SHP77 treated with DMSO at 0.1 percent for 48 hours (cell line): ENCODE measurements at places on chromosomes 6 and 20.

- DNase-seq = no peak
Observed at GRCh38 chr6:151067684-151068596, 171.8 kb upstream of the AKAP12 start.

- DNase-seq = no peak
Observed at GRCh38 chr6:26272171-26272637, 92.8 kb upstream of the BTN3A2 start.

DNA sequence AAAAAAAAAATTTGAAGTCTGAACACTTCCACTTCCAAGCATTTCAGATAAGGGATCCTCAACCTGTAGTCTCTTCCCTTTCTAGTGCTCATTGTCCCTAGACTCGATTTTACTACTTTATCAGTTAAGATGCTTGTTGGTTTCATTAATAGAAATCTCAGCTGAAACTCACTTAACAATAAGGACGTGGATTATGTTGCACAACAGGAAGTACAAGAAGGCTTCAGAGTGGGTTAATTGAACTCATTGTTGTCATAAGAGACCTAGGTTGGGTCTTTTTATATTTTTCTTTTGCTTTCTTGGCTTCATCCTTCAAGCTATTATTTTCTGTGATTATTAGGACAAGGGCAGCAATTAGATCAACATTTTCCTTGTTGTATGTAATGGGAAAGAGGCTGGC is 175.2 kb downstream of the CDKAL1 start:
- no peak for DNase-seq

DNA sequence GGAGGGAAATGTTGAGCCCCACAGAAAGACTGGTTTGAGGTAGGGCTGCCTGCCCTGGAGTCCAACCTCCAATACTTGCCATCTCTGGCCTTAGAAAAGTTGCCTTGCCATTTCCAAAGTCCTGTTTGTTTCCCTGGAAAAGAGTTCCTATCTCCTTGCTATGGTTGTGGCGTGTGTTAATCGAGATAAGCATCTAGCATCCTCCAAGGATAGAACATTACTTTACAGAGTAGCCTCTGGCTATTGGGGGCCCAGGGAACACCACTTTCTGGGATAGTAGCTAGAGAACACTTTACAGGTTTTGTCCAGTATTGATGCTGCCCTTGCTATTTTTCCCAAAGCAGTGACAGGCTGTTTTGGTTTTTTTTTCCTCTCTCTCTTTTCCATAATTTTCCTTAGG is 57.4 kb upstream of the SASH1 start:
- DNase-seq = no peak

- peak; percentile 69 for DNase-seq
Observed at GRCh38 chr6:2988426-2989331, 11.0 kb upstream of the NQO2 start.

DNA sequence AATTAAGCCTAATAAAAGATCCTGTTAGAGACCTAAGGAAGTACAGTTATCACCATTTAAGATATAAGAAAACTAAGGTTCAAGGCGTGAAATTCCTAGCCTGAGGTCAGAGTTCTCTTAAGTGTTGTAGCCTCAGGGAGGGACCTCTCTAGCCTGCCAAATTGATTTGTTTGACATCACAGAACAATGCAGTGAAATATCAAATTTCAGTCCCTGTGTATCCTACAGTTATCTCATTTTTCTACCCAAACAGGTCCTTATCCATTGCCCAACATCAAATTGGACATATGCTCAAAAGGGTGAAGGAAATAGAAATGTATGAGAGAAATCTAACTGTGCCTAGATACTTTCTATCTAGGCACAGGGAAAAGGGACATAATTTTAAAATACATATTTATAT is 63.0 kb downstream of the NCOA7 start:
- no peak for DNase-seq

DNA sequence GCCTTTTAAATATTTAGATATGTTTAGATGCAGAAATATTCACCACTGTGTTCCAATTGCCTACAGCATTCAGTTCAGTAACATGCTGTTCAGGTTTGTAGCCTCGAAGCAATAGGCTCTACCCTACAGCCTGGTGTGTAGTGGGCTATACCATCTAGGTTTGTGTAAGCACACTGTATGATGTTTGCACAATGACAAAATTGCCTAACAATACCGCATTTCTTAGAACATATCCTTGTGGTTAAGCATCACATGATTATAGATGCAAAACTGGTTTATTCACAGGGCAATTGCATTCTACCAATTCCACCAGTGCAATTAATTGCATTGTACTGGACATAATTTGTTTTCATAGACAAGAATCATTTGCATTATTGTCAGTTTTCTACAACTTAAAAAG is 7.9 kb upstream of the SLC22A16 start:
- DNase-seq = no peak

- DNase-seq = no peak
Observed at GRCh38 chr20:63003546-63003945, 3.2 kb downstream of the BHLHE23 start.

DNA sequence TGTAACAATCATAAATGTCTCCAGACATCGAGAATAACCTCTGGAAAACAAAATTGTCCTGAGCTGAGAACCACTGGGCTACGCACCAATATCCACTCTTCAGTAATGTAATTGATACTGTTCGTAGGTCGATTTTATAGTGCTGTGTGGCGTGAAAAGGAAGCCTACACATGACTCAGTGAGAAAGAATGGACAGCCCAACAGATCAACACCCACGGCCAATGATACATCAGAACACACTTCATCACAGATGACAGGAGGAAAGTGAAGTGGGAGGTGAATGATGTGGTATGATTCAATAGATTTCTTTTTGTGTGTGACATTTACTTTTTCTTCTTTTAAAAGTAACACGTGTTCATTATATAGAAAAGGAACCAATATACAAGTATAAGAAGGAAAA is 93.5 kb downstream of the RPS12 start:
- no peak for DNase-seq

GRCh38 chr6:112504621-112505020 is 157.5 kb downstream of the RFPL4B start:
- no peak for DNase-seq

- DNase-seq = no peak
Observed at GRCh38 chr6:126812651-126813050, 305.8 kb upstream of the RSPO3 start.

GRCh38 chr20:55135923-55136322 is 660.5 kb downstream of the DOK5 start:
- DNase-seq = no peak

DNA sequence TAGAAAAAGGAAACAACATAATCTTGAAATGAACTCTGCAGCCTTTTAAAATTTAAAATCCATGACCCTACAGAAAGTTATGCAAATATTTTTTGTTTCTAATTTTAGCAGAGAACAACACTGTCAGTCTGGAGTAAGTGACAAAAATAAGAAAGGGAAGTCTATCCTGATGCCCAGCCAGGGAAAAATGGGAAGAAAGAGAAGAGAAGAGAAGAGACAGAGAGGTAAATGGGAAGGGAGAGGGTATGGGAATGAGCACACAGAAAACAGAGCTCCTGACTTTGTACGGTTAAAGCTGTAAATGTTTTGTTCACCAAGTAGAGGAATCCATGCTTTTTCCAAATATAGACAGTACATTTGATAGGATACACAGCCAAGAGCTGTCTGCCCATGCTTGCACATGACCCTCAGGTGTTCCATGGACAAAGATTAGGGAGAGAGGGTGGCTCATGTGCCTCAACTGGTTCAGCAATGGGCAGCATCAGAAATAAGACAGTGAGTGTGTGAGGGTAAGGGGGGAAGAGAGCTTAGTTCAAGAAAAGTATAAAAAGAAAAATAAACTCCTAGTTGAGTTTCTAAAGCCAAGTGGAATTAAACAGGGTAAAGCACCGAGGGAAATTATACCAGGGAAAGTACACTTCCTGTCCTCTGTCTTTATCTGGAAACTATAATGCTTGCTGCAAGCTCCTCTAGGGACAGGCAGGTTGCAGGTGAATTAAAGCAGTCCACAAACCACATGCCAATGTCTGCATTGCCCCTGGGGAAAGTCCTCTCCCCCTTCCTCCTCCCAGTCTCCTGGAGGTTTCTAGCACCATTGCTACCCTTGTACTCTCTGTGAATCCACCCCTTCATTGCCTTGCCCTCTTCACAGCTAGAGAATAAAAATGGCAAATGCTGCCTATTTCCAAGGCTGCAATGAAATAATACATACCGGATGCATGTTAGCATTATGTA is 30.0 kb downstream of the MAP3K5 start:
- DNase-seq = no peak

DNA sequence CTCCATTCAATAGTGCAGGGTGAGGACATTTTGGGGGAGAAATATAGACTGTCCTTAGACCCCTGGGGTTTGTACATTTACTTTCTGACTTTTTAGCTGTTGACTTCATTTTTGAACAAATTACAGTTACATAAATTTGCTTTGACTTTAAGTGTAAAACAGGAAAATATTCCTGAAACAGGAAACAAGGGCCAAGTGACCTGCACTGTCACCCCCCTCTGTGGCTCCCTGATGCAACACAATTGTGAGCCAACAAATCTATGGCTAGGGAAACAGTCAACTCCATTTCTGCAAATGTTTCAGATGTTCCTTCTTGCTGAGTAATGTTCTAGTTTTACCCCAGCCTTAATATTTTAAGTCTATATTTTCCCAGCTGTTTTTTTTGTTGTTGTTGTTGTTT is 39.8 kb downstream of the HLA-A start:
- DNase-seq = no peak

- DNase-seq = no peak
Observed at GRCh38 chr6:152461556-152461955, 175.6 kb downstream of the SYNE1 start.

- DNase-seq = no peak
Observed at GRCh38 chr6:166959911-166960608, 3.7 kb upstream of the RNASET2 start.

DNA sequence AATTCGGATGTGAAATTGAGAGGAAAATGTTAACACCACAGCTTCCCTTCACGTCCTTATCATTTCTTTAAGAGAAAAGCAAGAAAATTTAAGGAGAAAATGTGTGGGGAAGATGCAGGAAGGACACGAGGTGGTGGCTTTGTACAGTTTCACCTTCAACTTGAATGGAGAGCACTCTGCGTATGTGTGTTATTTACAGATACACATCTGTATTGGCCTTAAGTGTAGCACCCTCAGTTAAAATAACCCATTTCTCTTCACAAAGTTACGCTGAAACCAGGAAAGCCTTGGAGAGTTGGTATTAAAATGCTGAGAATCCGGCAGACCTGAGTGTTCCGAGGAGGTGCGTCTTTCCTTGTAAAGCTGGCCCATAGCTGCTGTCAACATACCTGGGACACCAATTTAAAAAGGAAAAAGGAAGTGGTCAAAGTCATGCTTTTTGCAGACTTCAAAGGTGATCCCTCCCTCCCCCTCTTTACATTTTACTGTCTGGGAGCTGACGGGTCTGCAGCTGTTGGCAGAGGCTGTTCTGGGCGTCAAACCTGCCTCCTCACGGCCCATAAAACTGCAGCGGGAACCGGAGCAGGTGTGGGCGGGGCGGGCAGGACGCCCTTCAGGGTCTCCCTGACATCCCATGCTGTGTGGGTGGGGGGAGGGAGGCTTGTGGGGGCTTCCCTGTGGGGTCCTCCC is 61.3 kb upstream of the TBXT start:
- no peak for DNase-seq

DNA sequence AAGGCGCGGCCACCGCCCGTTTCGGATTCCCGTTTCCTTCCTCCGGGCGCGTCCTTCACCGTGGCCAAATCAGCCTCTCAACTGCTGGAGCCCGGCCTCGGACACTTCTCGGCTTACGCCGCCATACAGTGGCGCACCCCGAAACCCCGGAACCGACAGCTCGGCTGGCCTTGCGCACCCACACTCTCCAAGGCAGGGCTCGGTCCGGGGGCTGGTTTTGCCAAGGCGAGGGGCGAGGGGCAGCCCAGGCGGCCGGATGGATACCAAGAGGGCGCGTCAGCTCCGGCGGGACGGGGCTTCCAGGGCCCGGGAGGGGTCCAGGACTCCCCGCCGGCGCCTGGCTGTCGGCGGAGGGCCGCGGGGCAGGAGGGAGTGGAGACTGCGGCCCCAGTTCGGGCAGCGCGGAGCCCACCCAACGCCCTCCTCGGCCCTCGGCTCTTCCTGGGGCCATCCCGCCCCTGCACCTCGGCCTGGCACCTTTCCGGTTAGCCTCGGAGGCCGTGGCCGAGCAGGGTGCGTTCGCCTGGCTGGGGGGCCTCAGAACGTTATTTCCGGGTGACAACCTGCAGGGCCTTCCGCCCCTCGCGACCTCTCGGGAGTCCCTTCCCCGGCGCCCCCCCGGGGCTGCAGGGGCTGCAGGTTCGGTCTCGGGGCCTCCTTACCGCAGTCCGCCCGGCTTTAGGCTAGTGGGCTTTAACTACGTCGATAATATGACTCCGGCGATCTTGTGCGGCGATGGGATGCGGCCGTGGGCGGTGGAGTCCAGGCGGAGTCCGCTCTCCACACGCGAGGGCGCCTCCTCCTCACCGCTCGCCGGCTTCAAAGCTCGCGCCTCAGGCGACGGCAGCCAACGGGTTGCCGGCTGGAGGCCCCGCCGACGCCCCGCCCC is 697 bp upstream of the CEP43 start:
- DNase-seq = no peak

DNA sequence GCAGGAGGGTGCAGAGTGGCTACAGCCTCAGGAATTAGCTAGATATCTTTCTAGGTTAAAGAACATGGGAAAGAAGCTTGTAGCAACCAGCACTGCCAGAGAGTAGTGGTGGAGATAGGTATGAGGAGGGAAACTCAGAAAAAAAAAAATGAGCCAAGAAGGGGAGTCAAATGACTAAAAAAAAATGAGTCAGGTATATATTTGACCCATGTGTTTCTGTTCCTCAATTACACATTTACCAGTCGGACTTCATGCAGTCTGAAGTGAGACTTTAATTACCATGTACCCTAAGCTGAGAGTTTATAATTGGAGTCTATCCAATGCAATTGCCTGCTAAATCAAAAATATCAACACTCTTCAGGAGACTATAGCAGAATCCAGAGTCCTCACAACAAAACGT is 964.6 kb downstream of the HACE1 start:
- no peak for DNase-seq

GRCh38 chr6:73742433-73742832 is 46.4 kb downstream of the CD109 start:
- no peak for DNase-seq

- no peak for DNase-seq
Observed at GRCh38 chr20:62274332-62274950, 28.4 kb upstream of the ADRM1 start.

GRCh38 chr20:22470620-22471026 is 113.7 kb downstream of the FOXA2 start:
- DNase-seq = no peak

DNA sequence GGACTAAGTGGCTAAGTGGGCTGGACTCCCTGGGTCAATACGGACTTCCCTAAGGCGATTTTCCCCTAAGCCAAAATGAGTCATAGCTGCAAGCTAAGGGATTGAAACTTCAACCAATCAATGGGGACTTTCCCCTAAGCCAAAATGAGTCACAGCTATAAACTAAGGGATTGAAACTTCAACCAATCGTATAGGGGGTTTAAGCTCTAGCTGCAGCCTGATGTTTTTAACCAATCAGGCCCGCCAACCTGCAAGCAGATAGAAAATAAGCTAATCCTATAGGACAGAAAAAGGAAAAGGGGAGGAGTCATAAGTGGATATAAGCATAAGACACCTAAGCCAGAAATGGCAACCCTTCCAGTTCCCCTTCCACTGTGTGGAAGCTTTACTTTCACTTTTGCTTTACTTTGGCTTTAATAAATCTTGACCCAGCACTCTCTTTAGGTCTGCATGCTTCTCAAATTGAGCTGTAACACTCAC is 655.0 kb upstream of the HS3ST5 start:
- DNase-seq = no peak
